Nephron progenitor cell (in vitro differentiated cells): ENCODE measurements at places on chromosomes 3 and 15.
A peak's percentile ranks its signal among the peaks of the same experiment; 100 is the strongest.

- DNase-seq = no peak
Observed at GRCh38 chr3:108970561-108970960, 16.9 kb upstream of the GUCA1C start.

GRCh38 chr3:39378088-39378487, 5.1 kb upstream of the SLC25A38 start:
- DNase-seq = peak; percentile 47

DNA sequence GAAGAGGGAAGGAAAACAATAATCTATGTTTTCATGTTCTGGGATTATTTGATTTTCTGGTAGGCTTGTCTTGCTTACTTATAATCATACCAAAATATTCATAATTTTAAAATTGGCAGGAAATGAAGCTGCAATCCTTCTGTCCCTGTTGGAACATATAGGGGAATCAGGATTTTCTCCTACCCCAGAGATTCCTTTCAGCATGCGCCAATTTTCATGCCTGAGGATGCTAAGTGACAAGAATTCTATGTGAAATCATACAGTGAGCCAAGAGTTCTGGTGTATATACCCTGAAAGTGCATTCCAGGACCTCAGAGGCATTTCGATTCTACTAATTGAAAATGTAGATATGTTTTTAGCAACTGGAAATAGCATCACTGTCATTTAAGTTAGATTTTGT, 9.9 kb upstream of the CADPS start:
- DNase-seq = no peak

DNA sequence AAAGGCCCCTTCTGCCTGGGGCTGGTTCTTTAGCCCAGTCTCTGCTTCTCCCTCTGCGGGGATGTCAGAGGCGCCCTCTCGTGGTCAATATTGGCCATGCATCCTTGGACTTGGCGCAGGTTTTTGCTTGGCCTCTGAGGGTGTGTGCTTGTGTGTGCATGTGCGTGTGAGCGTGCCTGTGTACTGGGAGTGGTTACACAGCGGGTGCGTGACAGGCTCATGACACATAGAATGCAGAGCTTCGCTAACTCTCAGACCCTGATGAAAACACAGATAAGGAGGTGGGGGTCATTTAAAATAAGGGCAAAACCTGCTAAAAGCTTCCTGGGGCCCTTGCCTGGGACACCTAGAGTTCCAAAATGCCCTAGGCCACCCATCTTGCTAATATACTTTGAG, 160.9 kb downstream of the SMAD6 start:
- DNase-seq = peak; percentile 88

DNA sequence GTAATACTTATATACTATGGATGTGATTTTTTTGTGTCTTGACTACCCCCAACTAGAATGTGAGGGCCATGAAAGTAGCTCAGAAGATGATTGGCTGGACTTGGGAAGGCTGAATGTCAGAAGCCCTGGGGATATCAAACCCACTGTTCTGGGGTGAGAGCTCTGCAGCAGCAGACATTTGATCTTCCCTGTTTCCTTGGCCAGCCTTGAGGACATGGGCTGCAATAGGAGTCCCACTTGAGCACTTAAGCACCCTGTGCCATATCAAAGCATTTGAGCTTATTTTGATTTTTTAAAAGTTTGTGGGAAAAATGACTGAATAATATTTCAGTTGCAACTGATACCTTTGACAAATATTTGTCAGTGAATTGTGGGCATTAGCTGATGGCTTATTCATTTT, 21.7 kb downstream of the GTF2E1 start:
- DNase-seq = peak; percentile 5

DNA sequence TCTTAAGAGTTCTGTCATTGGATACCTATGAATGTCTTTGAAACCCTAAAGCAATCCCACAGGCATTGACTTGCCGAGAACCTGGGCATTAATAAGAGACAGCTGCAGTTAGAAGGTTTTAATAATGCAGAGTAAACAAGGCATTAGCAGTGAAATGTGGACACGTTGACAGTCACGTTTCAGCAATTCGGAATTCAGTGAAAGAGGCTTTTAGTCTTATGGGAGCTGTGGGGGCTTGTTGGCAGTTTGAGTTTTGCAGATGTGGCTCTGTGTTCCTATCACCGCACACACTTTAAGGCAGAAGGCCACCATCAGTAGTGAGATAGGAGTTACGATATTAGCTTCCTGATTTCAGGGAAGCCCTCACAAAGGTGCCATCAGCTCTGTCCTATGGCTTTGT, 145.2 kb upstream of the NUDT16 start:
- DNase-seq = no peak

- DNase-seq = no peak
Observed at GRCh38 chr3:121698476-121698875, 37.8 kb upstream of the HCLS1 start.

DNA sequence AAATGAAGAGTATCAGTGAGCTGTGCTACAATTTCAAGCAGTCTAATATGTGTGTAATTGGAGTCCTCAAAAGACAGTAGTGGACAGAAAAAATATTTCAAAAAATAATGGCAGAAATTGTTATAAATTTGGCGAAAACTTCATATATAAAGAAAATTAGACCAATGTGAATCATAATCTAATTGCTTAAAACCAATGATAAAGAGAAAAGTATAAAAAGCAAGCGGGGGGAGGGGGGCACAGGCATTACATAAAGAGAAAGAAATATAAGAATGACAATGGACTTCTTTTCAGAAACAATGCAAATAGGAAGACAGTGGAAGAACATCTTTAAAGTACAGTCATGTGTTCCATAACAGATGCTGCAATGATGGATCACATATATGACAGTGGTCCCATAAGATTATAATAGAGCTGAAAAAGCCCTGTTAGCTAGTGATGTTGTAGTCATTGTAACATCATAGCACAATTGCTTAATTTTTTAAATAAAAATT, 7.9 kb upstream of the PXYLP1 start:
- DNase-seq = no peak

- DNase-seq = no peak
Observed at GRCh38 chr3:13792512-13793371, 87.1 kb downstream of the WNT7A start.

DNA sequence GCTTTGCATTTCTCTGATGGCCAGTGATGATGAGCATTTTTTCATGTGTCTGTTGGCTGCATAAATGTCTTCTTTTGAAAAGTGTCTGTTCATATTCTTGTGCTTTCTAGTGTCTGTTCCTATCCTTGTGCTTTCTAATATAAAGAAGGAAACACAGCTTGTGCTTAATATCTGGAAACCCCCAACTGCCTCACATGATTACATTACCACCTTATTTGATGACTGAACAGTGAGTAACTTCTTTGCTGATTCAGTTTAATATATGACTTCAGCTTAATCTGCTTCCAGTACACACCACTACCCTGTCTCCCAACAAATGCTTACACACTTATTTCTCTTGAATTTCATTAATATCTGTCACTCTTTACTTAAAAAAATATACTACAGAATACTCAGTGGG, 835.1 kb downstream of the EDEM1 start:
- no peak for DNase-seq

DNA sequence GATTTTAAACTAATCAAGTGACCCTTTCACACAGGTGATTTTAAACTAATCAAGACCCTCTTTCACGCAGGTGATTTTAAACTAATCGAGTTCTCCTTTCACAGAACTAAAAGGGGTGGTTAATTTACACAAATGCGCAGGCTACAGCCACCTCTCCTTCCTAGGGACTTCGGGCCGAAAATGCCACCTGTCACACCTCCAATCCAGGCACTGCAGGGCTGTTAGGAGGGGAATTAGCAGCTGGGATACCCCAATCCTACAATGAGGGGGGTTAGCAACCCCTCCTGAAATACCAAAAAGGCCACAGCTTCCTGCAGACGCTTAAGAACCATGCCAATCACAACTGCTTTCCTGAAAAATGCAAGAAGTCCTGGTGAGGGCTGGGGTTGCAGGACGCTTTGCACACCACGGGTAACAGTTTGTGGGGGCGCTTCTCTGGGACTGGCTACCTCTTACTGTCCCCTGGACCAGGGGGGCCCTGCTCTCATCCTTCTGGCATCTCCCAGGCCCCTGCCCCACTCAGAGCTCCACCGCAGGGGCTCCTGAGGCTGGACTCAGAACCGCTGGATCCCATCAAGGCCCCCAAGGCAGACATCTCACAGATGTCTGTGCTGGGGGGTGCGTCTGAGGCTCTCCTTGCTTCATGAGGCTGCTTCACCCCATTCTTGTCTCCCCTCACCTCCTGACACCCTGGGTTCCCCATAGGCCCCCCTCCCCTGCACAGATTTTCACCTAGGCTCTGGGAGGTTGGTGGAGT, 145.9 kb downstream of the OR4M2 start:
- no peak for DNase-seq

GRCh38 chr3:23099677-23100076, 103.5 kb upstream of the UBE2E2 start:
- no peak for DNase-seq

DNA sequence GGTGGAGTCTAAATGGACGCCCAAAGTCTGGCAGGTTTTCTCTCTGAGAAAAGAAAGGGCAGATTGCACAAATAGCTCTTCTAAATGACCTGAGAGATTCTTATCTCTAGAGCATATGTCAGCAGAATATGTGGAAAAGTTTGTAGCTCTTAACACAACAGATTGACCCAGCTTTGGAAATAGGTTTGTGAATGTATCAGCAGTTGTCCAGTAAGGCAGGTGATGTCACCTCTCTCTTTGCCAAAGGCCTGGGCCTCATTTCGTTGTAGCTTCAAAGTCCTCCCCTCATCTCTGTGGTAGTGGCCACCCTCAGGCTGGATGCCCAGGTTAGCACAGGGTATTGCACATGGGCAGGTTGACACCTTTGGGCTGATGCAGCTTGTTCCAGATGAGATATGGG, 36.0 kb downstream of the PDIA5 start:
- DNase-seq = no peak

DNA sequence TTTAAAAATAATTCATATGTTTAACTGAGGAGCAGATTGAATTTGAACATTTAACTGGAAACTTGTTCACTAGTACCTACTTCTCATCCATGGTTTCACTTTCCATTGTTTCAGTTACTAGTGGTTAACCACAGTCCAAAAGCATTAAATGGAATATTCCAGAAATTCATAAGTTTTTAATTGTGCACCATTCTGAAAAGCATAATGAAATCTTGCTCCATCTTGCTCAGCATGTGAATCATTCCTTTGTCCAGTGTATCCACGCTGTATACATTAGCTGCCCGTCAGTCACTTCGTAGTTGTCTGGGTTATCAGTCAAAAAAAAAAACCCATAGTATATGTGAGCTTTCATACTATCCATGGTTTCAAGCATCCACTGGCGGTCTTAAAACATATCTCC, 217.6 kb downstream of the TPRG1 start:
- DNase-seq = no peak

DNA sequence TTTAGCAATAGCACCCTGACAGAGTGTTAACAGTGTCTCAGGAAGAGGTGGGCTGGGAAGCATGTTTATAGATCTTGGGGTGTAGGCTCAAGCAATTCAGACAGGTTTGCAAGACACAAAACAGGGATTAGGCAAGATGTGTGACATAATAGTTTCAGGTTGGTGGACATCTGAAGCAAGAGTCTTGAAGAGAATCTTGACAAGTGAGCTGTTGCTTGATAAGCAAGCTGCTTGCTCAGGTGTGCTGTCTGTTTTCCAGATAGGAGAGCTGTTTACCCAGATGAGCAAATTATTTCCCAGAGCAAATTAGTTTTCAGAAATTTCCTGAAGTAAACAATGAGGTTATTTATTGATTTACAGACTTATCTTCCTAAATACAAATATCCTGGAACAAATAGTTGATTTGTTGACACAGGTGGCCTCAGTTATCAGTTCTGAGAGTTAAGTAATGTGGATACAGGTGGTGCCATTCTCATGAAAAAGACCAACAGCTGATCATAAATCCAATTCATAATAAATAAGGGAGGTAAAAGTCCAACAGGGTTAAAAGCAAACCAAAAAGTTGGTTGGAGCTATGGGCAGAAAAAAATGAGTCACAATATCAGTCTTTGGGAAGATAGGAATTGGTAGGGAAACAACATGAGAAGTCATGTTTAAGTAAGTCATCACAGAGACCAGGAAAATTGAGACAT, 437.3 kb downstream of the TBL1XR1 start:
- no peak for DNase-seq

- DNase-seq = no peak
Observed at GRCh38 chr15:94122516-94122915, 108.8 kb upstream of the MCTP2 start.

DNA sequence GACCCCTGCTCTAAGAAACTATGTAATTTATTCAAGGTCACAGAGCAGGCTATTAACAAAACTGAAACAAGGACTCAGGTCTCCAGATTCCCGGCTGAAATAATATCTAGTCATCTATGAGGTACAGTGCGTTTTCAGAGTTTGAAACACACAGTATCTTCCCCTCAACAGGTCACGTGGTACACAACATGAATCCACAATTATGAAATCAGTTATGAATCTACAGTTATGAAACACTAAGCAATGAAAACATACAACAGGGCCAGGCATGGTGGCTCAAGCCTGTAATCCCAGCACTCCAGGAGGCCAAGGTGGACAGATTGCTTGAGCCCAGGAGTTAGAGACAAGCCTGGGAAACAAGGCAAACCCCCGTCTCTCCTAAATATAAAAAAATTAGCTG, 72.7 kb downstream of the FSIP1 start:
- no peak for DNase-seq

DNA sequence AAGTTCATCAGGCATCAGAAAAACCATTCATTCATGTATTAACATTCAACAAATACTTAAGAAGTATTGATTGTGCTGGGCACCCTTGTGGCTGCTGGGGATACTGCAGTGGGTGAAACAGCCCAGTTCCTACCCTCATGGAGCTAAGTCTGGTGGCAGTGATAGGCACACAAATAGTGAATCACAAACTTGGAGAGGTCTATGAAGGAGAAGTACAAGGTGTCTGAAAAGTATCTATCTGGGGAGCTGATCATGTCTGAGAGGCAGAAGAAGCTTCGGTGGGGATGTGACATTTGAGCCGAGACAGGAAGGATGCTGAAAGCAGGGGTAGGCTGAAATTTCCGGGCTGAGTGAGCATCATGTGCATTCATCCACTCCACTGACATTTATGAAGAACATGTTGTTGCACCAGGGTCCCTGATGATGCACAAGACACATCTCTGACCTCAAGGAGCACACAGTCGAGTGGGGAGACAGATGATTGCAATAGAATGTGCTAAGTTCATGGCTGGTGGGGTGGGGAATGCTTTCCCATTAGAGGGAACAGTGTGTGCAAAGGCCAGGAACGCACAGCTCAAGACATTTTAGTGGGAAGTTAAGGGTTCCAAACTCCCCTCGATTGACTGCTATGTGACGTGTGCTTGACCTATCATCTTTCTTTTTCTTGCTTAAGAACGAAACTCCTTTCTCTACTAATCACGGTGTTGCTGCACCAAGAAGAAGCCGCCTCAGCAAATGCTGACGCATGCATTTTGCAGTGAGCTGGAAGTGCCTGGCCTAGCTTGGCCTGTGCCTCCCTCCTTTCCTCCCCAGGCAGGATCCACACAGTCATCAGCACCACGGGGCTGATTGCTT, 309.1 kb upstream of the ICE2 start:
- no peak for DNase-seq

DNA sequence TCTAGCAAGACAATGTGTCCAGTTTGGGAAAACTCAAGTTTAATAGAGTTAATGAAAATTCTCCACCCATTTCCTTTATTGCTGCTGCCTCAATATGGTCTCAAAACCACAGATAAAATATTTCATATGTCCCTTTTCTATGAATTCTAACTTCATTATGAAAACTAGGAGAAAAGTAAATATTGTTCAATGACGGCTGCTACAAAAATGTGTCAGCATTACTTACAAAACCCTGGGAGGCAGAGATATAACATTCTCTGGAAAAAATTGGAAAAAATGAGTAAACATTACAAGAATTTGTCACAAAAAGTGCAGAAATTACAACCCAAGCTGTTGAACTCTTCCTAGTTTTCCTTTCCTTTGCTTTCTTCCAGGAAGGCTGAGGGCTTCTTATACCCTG, 22.2 kb upstream of the FBN1 start:
- no peak for DNase-seq
